ENCODE measurements at places on chromosomes 11 and 22.
A peak's percentile ranks its signal among the peaks of the same experiment; 100 is the strongest.

GRCh38 chr11:74135127-74135840, 35.5 kb downstream of the C2CD3 start:
- peak; percentile 18 for DNase-seq

DNA sequence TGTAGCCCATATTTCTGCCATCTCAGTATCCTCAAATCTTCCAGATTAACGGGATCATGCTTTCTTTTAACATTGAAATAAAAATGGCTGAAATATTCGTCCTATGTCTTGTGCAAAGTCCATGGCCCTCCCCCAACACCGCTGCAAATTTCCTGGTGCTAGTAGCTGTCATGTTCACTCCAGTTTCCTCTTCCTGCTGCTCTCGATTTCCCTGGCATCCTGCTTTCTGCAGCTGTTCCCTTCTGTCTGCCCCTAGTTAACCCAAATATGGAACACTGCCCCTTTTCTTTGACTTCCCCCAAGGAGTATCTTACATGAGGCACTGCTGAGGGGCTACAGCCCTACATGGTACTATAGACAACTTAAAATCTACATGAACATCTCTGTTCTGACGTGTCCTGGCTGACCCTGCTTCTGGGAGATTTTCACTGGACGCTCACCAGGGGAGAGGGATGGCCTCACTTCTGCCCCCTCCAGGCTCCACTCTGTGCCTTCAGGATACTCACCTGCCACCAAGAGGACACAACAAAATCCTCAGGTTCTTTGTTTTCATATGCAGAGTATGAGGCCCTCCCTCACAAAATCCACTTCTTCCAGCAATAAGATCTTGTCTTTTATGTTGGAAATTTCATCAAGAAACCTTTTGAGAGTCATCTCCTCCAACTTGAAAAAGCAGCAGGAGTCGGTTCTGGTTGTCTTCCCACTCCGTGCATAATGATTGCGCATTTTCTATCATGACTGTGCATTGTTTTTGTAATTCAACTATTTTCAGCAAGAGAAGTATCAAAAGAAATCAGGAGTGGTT, 29.5 kb upstream of the SCUBE2 start:
- DNase-seq = no peak

- no peak for DNase-seq
Observed at GRCh38 chr11:84300092-84300491, 1013.9 kb upstream of the CCDC90B start.

DNA sequence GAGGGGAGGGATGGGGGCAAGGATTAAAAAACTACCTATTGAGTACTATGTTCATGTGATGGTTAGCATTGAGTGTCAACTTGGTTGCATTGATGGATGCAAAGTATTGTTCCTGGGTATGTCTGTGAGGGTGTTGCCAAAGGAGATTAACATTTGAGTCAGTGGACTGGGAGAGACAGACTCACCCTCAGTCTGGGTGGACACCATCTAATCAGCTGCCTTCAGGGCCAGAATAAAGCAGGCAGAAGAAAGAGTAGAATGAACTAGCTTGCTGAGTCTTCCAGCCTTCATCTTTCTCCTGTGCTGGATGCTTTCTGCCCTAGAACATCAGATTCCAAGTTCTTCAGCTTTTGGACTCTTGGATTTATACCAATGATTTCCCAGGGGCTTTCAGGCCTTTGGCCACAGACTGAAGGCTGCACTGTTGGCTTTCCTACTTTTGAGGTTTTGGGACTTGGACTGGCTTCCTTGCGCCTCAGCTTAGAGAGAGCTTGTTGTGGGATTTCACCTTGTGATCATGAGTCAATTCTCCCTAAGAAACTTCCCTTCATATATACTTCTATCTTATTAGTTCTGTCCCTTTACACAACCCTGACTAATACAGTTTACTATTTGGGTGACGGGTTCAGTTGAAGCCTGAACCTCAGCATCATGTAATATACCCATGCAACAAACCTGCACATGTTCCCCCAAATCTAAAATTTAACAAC, 70.2 kb downstream of the MTNR1B start:
- peak; percentile 46 for DNase-seq

DNA sequence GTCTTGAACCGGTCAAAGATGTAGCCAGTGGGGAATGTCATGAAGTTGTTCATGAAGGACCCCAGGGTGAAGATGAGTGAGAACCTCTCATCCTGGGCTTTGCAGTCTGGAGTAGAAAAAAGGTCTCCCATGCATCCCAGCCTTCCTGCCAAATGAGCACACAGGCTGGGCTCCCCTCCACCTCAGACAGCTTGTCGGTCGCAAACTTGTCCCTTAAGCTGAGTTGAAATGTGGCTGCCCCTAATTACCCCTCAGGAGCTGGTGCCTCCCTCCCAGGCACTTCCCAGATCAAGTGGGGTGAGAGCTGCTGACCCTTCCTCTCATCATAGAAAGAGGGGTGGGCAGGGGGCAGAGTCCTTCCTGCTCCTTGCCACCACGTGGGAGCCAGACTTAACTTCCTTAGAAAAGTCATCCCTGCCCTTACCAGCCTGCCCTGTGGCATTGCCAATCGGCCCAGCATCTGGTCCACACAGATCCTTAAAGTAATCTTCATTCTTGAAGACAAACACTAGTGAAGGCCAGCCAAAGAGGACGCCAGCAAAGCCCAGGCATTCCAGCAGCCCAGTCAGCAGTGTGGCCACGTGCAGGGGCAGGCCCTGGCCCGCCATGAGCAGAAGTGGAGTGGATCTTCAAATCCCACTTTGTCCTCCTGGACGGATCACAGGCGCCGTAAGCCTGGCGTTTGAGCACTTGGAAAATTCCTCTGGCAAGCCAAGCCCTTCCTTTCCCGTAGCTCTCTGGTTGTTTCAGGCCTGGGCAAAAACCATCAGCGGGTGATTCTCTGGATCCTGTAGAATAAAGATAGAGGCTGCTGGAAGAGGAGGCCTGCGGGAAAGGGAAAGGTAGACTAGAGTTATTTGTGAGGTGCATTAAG, 1.1 kb downstream of the SLC43A3 start:
- DNase-seq = peak; percentile 38

- no peak for DNase-seq
Observed at GRCh38 chr11:541433-541885, 4.1 kb downstream of the LRRC56 start.

- no peak for DNase-seq
Observed at GRCh38 chr11:77435972-77436371, 37.9 kb downstream of the PAK1 start.

GRCh38 chr11:114354076-114354475, 46.2 kb downstream of the C11orf71 start:
- peak; percentile 17 for DNase-seq

All from foreskin melanocyte (primary cell).